Activated CD8-positive, alpha-beta memory T cell treated with anti-CD3 and anti-CD28 coated beads for 1 hour (primary cell): ENCODE measurements at places on chromosomes 3 and 15.

- DNase-seq, result no peak
Measured at GRCh38 chr15:67098768-67099282, 33.4 kb downstream of the SMAD3 start.

DNA sequence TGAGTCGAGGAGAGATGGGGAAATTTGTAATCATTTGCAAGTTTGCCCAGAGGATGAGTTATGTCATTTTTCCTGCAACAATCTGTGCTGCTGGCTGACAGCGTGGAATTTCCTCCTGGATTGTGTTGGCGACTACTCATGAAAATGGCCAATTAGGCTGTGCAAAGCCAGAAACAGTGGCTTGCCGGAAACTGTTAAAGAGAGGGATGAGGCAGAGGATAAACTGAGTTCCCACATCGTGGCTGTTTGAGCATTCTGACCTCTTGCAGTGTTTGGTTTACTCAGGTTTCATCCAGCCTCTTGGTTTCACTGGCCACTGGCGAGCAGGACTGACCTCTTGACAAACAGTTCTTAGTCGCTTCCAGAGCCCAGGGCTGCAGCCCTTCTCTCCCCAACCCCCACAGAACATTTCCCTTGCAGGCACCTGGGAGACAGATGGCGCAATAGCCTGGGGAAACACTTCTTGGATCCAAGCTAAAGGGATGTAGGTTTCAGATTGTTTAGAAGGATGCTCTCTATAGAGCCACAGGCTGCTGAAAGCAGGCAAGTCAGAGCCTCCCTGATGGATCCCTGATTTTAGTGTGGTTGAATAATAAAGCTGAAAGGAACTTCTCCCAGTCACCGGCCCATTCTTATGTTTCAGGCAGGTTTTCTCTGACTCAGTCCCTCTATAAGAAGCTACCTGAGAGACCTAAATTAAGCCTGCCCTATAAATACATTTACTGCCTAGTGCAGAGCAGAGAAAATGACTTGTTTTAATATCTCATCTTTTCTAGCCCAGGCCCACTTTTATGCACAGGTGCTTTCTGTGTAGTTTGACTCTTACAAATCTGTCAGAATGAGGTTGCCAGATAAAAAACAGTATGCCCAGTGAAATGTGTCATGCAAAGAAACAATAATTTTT lies 92.8 kb upstream of the UBE2E1 start:
- no peak for DNase-seq

DNA sequence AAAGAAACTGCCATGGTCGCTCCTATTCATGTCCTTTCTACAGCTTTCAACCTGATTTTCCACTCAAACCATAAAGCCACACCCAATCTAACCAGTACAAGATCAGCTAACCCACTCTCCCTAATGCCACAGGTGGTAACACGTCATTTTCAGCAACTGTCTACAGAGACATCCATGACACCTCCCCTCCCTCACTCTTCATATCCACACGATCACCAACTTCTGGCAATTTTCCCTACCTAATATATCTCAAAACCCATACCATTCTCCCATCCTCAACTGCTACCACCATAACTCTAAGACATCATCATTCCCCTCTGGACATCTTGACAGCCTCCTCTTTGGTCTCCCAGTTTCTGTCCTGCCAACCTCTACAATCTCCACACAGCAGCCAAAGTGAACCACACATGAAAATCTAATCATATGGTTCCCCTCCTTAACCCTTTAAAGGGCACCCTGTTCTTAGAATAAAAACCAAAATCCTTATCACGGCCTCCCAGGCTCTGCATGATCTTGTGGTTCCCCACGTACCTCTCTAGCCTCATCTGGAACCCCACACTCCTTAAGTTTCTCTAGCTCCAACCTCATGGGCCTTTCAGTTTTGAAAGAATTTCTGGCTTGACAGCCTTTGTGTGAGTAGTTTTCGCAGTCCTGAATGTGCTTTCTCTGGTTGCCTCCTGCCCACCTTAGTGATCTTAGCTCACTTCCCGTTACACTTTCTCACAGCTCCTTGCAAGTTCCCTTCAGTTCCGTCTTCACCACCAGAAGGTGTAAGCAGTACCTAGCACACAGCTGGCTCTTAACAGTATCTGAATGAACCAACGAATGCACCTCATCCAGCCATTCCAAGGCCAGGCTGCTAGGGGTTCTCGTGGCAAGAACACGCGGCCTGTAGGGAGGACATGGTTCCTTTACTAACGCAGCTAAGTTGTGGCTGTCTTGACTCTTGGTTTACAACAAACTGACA lies 33.4 kb downstream of the SPINK8 start:
- DNase-seq, result no peak

DNA sequence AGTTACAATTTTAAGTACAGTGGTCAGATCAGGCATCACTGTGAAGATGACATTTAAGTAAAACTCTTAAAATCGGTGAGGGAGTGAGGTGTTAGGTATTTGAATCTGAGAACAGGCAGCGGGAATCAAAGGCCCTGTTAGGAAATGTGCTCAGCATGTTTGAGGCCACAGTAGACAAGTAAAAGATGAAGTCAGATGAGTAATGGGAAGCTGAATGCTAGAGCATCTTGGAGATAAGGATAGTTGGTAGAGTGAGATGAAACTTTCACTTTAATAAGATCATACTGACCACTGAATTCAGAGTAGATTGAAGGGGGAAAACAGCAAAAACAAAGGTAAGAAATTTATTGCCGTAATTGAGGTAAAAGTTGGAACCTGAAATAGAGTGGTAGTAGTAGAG lies 61.6 kb downstream of the DCBLD2 start:
- DNase-seq, result no peak

- DNase-seq, result no peak
Measured at GRCh38 chr15:78242128-78242527, 7.8 kb upstream of the ACSBG1 start.

- DNase-seq, result no peak
Measured at GRCh38 chr3:122942239-122942638, 85.3 kb downstream of the SEMA5B start.

DNA sequence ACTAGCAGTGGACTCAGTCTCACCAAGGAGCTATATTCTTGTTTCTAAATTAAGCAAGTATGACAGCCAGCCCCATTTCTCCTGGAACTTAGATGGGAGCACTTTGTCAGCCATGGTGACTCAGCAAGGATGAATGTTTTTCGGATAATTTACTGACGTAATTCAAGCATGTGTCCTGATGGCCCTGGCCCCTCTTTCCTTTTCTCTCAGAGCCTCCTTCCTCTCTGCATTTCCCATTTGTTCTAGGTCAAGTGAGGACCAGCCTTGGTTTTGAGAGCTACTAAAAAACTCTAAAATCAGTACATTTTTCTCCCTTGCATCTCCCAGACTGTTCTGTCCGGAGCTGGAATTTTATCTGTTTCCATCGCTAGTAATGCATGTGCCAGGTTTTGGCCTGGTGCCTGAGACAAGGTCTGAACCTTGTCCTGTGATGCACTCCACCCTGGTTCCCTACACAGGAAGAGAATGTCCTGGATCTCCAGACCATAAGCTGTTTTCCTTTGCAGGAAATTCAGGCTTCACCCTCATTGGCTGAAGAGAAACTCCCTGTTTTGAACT lies 256.6 kb upstream of the ROPN1 start:
- DNase-seq, result no peak

DNA sequence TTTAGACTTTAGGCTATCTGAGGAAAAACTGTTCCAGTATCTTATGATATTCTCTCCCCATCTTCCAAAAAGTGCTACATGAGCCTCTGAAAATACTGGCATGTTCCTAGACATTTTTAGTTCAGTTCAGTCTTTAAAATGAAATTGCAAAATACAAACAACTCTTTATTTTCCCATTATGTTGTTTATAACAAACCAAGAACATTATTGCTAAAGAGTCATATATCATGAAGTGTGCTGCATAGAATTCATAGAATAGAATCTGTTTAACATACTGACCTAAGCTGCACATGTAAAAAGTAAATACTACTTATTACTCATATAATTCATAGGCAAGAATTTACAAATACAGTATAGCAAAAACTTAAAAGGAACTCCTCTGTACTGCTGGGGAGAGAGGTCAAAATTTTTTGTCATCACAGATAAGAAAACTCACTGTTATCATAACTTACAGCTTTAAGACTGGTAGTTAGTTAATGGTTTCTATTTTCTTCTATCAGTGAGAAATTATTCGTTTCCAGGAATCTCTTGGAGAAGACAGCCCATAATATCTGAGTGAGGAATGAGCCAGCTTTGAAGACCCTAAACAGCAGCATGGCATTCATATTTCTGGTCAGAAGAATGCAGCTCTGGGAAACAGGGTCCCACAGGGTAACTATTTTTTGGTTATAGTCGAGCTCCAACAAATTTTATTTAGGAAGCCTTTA lies 32.2 kb downstream of the FILIP1L start:
- no peak for DNase-seq

DNA sequence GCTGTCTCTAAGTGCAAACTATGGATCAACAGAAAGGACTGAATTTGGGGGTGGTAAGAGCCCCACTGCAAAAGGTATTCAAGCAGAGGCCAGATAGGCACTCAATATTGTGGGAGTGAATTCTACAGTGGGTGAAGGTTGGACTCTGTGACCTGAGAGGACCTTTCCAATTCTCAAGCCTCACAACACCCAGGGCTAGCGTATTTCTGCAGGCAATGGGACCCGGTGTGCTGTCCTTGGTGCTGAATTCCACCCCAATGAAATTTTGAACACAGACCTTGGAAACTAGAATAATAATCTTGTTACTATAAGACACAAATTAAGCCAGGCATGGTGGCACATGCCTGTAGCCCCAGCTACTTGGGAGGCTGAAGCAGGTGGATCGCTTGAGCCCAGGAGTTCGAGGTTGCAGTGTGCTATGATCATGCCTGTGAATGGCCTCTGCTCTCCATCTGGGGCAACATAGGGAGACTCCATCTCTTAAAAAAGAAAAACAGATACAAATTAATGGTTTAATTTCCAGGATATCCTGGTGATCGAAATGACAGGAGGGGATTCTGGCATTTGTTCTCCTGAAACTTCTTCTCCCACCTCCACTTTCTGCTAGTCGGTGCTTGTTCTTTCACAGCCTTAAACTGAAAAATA lies 135.4 kb downstream of the RAB11A start:
- no peak for DNase-seq

DNA sequence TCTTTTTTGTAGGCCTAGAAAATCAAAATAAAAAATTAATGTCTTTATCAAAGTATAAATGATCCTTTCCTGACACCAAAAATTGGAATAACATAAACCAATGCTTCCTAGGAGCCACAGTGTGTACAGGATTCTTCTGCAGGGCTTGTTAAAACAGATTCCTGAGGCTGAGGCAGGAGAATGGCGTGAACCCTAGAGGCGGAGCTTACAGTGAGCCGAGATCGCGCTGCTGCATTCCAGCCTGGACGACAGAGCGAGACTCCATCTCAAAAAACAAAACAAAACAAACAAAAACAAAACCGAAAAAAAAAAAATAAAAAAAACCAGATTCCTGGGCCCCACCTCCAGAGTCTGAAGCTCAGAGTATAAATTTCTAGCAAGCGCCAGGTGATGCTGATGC lies 78.0 kb downstream of the PEX5L start:
- no peak for DNase-seq

GRCh38 chr3:42367903-42368302 lies 42.5 kb downstream of the LYZL4 start:
- DNase-seq, result no peak

DNA sequence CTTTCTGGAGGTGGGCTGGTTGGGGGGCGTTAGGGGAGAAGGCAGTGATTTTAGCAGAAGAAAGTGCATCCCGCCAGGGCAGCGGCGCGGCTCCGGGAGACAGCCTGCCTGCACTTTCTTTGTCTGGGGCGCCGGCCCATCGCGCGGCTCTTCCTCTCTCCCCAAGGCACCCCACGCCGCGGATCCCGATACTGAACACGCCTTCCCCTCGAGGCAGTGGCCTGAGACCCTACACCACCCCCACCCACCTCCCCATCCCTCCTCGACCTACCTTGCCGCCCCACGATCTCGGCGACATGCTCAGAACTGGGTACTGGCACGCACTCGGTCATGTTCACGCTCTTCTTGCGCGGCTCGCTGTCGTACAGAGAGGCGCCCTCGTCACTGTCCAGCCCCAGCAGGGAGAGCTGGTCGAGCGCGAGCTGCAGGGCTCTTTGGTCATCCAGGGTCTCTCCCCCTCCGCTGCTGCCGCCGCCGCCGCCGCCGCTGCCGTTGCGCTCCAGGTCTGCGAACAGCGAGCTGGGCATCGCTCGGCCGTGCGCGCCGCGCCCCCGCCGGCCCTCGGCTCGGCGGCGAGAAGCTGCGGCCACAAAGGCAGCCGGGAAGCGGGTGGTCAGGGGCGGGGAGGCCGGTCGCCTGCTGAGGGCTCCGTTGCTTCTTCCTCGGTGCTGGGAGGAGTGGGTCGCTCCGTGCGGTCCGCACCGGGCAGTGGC lies 483 bp downstream of the MEX3B start:
- DNase-seq, result no peak

DNA sequence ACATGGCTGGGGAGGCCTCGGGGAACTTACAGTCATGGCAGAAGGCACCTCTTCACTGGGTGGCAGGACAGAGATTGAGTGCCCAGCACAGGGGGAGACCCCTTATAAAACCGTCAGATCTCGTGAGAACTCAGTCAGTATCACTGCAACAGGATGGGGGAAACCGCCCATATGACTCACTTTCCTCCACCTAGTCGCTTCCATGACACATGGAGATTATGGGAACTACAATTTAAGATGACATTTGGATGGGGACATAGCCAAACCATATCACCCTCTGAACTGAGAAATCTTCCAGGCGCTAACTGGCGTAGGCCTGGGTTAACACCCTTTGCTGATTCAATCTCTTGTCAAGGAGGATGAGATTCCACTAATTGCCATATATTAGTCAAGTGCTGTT lies 392.3 kb downstream of the FEZF2 start:
- no peak for DNase-seq

DNA sequence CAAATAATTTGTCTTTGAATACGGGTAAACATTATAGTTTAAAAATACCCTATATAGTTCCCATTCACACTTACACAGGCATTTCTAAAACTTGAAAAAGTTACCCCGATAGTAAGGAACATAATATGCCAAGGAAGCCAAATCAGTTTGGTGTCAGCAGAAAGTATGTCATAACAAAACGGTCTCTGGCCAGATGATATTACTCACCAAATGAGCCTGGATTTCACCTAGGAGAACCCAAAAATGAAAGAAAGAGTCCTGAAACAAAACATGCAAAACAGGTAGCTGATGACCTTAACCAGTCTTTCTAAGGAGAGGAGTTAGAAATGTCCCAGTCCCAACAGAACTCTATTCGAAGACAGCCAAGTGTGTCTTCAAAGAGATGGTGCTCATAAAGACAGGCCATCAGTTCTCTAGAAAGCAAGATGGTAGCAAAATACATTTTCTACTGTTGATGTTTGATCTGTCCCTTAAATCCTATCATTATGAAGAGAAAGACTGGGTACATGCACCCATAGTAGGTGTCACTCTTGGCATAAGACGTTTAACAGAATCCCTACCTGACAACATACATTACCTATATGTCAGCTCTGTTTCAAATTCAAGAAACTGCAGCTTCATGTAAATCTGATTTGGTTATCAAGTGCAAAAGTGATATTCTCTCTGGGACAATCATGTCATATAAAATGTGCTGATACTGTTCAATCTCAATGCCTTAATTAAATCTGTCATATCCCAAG lies 942.5 kb downstream of the ROBO1 start:
- DNase-seq, result no peak

- DNase-seq, result no peak
Measured at GRCh38 chr3:15010664-15011063, 54.5 kb downstream of the MRPS25 start.
